Stimulated activated naive CD4-positive, alpha-beta T cell treated with Interleukin-2 at 50 U/mL for 16 hours (primary cell): ENCODE measurements at places on chromosomes 1 and 21.

GRCh38 chr1:198125995-198126735, 30.6 kb upstream of the NEK7 start:
- DNase-seq = no peak

DNA sequence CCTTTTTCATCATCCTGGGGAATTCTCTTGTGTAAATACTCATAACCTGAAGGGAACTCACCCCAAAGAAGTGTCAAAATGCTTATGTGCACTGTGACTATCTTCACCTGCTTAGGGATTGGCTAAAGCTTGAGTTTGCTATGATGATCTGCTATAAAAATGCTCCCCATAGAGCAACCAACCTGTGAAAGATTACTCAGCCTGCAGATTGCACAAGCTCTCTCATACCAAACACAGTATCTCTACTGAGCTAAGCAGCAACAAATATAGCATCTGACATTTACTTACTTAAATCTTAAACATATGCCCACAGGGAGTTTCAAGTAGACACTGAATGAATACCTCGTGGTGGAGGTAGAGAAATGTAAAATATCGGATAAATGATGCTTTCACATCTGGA, 725.8 kb downstream of the MRPL39 start:
- no peak for DNase-seq

- DNase-seq = no peak
Observed at GRCh38 chr1:1926886-1927660, 8.0 kb upstream of the TMEM52 start.

GRCh38 chr1:115159958-115160357, 70.7 kb upstream of the TSPAN2 start:
- no peak for DNase-seq

GRCh38 chr21:34630536-34631143, 15.7 kb upstream of the RCAN1 start:
- DNase-seq = no peak

DNA sequence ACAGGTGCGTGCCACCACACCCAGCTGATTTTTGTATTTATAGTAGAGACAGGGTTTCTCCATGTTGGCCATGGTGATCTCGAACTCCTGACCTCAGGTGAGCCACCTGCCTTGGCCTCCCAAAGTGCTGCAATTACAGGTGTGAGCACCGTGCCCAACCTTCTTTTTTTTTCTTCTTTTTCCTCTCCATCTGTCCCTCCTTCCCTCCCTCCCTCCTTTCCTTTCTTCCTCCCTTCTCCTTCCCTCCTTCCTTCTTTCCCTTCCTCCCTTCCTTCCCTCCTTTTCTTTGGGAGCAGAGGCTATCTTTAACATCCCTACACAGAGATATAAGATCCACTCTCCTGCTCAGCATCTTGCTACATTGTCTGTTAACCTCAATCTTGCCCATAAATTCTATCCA, 24.4 kb upstream of the FAM89A start:
- DNase-seq = no peak

DNA sequence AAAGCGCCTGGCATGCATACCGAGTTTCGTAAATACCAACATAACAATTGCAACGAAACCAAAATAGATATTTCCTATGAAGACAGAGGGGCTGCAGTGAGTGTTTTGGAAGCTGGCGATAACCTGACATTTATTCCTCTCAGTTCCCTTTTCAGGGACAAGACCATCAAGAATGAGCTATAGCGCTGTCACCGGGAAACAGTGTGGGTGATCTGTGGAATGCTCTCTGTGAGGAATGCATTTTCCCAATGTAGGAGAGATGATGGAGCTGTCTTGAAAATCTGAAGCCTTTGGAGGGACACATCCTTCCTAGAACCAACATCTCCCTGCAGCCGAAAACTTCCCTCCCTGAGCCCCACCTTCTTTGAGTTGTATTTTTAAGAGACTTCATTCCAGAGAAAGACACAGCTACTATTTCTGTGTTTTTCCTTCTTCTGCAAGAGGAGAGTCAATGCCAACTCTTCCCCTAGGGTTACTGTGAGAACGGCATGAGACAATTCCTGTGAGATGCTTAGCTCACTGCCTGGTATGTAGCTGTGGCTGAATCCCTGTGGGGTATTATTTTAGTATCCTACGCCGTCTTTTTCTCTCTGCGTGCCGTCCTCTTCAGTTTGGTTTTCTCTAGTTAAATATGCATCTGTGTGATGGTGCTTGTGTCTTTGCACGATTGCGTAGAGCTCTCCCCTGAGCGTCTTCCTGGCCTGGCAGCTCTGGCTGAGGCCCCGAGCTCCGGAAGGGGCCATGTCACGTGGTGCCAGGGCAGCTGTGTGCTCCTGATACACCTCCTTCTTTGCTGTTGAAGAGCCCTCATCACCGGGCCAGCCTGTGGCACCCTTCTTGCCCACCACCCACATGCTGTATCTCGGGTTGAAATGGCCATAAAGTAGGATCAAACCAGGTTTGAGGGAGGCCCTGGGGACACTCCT, 45.2 kb downstream of the AJAP1 start:
- DNase-seq = no peak

DNA sequence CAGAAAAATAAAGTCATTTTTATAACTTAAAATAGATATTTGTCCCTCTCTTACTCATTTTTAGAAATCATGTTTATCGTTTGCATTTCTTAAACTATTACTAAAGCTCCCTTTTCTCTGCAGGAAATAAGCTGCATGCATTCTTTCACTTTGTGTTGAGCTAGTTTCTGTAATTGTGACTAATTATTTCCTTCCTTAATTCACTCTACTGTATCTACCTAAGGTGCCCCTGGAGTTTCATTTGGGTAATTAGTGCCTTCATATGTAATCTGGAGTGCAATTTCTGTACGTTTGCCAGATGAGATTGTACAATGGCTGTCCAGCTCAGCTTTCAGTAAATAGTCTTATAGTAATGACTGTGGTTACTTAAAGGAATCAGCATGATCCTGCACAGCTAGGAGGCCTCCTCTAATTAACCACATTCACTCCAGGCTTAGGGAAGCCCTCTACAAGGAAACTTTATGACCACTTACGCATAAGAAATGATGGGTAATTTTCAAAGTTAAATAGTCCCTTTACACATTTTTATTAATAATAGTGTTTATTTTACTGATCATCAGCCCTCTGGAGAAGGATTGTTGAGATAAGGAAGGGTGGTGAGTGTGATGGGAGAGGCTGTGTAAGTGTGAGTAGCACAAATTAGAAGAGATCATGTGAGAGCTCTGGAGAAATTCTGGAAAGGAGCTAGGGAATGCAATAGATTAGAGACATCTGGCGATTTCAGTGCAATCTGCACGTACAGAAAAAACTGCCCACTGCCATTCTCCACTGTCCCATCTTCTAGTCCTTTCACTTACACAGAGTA, 86.8 kb downstream of the LRRC8C start:
- DNase-seq = no peak

DNA sequence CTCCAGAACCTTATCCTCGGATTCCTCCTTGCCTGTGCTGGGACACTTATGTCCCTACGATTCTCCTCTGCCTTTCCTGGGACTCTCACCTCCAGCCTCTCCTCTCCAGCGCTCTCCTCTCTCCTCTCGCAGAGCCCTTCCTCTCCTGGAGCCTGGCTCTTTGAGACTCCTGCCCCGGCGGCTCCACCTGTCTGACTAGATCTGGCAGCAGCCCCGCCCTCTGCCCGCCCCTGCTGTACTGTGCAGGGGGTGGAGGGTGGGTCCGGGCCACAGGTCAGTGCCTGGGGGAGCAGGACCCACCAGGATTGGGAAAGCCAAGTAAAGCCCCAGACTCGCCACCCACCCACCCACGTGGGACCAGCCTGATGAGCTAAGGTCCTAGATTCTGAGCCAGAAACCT, 1.6 kb downstream of the ELOVL1 start:
- no peak for DNase-seq

- no peak for DNase-seq
Observed at GRCh38 chr1:193157360-193157759, 29.1 kb downstream of the B3GALT2 start.

DNA sequence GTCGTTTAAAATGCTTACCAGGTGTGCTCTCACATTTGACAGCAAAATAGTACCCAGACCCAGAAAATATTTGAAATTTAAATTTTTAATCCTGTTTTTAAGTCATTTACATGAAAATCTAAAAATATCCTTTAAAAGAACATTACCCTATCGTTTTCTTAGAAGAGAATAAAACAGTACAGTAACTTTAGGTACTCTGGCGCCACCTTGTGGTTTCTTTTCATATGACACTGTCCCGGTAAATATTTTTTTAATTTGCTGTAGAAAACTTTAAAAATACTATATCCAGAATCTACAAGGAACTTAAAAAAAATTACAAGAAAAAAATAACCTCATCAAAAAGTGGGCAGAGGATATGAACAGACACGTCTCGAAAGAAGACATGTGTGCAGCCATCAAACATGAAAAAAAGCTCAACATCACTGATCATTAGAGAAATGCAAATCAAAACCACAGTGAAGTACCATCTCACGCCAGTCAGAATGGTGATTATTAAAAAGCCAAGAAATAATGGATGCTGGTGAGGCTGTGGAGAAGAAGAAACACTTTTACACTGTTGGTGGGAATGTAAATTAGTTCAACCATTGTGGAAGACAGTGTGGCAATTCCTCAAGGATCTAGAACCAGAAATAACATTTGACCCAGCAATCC, 129.2 kb downstream of the RGS21 start:
- peak; percentile 26 for DNase-seq

DNA sequence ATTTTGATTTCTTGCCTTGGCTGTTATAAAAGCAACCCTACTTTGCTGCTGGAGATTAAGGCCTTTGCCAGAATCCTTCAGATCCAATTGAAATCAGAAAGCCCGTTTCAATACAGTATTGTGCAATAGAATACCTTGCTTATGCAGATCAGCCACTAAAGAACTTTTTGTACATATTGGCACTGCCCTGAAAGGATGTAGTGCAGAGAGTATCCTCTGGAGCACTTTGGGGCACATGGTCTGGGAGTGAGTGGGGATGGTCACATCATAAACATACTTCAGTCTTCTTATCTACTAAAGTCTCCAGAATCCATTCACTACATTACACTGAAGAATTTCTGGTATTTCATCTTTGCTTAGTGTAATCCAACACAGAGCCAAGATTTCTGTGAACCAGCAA, 189.0 kb downstream of the CENPF start:
- DNase-seq = no peak

- no peak for DNase-seq
Observed at GRCh38 chr1:48200166-48200900, 22.2 kb upstream of the SLC5A9 start.

- no peak for DNase-seq
Observed at GRCh38 chr1:243725075-243725474, 125.0 kb downstream of the AKT3 start.

GRCh38 chr1:182185842-182186756, 124.6 kb upstream of the ZNF648 start:
- no peak for DNase-seq

GRCh38 chr1:182395906-182396305, 4.3 kb upstream of the GLUL start:
- DNase-seq = no peak

GRCh38 chr1:163661391-163661790, 339.6 kb downstream of the NUF2 start:
- DNase-seq = no peak

DNA sequence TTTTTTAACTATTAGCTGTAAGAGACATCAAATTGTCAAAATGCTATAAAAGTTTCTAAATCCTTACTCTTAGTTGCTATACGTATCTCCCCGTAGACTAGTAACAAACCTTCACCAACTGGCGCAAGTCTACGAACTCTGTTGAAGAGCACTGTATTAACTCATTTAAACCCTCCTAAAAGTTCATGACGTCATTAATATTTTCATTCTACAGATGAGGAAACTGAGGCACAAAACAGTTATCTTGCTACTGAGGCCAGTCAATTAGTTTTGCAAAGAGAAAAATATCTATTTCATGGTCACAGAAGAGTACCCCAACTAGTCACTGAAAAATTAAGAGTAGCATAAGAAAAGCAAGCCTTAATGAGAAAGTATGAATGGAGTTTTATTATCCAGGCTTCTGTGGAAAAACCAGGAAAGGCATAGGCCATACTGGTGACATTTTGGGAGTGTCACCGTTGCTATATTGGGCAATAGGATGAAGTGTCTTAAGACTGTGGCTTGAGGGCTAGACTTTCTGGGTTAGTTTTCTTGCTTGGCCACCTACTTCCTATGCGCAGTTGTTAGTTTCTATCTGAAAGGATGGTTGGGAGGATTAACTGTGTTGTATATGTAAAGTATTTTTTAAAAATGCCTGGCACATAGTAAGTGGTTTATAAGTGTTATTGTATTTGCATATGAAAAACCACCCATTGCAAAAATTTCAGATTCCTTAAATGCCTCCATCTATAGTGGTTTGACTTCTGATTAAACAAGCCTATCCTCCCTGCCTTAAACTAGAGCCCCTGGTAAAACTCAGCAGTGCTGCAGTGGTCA, 52.4 kb upstream of the SYT14 start:
- DNase-seq = no peak

DNA sequence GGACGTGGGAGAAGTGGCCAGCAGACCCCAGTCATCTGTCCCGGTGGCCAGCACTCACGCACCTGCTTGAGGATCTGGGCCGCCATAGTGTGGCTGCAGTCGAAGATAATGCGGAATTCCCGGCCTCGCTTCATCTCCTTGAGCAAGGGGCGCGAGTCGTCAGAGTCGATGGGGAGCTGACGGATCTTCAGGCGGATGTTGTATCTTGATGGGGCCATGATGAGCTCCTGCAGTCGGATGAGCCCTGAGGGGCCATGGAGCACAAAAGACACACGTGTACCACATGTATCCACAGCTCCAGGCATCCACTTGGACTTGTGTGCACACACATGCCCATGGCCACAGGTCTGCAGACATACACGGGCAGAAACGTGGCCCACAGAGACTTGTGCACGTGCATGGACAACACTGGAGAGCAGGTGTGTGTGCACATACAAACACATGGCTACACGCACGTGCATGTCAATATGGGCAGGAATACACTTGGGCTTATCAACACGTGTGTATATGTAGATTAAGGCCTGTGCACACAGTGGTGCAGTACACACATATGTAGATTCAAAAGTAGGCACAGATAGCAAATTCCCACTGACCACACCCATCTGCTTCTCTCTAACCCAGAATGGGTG, 162.1 kb downstream of the GRIK3 start:
- DNase-seq = no peak

DNA sequence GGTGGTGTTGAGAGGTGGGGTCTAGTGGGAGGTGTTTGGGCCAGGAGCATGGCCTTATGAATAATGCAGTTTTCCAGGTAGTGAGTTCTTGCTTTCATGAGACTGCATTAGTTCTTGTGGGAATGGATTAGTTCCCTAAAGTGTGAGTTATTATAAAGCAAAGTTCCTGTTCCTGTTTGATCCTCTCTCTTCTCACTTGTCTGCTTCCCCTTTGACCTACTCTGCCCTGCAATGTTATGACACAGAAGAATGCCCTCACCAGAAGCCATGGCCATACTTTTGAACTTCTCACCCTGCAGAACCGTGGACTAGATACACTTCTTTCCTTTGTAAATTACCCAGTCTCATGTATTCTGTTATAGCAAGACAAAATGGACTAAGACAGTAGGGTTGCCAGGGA, 53.6 kb downstream of the MAP3K7CL start:
- no peak for DNase-seq

DNA sequence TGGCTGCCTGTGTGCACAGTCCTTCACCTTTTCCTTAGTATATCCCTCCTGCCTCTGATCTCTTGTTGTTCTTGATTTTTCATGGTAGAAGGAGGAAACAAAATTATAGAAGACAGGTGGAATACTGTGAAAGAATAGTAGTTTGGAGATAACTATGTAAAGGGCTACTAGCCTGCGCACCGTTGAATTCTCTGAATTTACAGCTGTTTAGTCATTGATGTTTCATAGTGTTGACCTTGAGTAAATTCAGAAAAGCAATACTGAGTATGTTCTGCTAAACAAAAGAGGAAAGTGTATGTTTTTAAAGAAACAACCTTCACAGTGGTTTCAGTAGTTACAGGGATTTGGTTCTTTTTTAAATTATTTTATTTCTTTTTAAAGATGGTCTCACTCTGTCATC, 18.1 kb downstream of the CAMTA1 start:
- DNase-seq = no peak
